Omental fat pad (tissue), 4 donors: ENCODE measurements at places on chromosomes 2 and 18.

- DNase-seq = no peak
Observed at GRCh38 chr2:176192351-176192750, 3.9 kb downstream of the HOXD1 start.

DNA sequence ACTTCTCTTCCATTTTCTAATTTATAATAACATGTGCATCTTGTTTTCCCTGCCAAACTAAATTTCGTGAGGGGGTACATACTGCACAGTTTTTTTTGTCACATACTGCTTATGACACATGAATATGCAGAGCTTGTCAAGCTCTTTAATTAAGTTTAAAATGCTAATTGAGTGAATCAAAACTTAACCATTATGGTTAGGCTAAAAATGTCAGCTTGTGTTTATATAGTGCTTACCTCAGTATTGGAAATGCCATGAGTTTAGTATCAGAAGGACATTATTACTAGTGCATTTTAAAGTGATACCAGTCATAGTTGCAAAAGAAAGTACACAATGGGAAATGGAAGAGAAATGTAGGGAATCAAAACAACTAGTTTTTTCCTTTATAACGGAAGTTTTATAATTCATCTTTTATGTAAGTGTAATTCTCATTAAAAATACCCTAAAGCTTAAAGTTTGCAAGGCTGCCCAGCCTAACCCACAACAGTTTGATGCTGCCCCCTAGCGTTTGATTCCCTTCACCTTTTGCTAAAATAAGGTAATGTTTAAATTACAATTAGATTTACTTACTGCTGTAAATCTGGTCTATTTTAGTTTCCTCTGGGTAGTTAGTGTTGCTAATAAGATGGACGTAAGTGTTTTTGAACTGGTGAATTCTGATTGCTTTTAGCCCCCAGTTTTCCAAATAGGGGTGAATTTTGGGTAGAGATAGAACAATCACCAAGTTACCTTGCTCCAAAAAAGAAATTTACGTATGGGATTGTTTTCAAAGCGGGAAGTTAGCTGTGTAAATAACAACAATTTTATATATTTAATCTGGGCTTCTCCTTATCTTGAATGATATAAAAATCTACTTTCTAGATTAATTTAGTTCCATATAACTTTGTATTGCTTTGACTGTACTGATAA lies 3.2 kb downstream of the SLC39A10 start:
- DNase-seq = peak; percentile 66

DNA sequence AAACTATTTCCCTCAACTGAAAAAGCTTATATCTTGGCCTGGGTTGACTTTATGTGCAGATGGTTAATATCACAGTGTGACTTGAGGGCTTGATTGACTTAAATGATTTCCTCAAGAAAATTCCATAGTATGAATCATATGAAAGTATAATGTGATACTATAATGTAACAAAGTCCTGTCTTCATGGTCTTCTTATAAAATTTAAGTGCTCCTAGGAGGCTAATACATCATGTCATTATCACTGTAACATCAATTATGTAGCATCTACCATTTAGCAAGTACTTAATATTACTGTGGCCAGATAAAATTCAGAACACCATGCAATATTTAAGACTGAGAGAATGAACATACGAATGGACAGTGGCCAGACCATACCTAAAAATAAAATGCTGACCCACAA lies 276.1 kb downstream of the RIT2 start:
- no peak for DNase-seq

DNA sequence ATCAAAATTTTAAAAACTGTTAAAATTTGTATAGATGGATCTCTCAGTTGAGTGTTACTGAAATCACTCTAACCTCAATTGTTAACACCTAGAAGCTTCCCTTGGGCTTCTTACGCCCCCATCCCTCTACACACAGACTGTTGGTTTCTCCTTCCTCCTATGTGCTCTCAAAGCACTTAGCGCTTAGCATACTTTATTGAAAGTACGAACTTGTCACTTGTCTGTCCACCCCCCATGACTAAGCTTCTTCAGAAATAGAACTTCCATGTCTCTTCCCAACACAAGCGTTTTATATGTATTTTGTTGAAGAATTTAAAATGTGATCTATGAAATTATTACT lies 441 bp downstream of the MPHOSPH10 start:
- DNase-seq = no peak

GRCh38 chr2:26349690-26350089 lies 3.1 kb upstream of the ADGRF3 start:
- no peak for DNase-seq

DNA sequence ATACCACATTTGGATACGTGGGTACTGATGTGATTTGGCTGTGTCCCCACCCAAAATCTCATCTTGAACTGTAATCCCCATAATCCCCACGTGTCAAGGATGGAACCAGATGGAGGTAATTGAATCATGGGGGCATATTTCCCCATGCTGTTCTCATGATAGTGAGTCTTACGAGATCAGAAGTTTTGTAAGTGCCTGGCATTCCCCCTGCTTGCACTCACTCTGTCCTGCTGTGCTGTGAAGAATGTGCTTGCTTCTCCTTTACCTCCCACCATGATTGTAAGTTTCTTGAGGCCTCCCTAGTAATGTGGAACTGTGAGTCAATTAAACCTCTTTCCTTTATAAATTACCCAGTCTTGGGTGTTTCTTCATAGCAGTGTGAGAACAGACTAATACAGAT lies 70.3 kb downstream of the CHST9 start:
- DNase-seq = no peak

DNA sequence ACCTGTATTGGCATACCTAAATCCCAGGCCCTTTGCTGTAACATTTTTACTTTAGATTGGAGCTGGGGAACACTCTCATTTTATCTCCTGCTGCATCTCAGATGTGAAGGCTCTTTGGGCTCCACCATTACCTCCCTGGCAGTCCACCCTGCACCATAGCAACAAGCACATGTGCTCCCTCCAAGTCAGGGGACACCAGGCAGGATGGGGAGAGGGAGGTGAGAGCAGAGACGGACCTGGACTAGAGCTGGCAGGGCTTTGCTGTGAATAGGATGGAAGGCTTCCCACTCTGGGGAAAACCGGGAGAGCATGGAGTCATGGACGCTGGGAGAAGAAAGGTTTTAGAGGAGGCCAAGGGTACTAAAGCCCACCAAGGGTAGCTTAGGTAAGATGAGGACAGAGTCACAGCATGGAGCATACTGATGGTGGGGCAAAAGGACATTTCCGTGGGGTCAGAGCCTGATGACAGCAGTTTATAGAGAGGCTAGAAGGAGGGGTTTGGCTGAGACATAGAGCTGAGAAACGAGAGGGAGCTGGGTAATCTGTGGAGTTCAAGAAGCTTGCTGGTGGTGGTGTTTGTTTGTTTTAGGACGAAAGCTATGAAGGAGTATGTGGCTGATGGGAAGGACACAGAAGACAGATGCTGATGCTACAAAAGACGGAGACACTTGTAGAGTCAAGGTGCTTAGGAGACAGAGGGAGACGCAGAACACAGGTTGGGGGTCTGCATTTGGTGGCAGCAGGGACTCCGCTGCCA lies 134.8 kb downstream of the COL6A3 start:
- no peak for DNase-seq

DNA sequence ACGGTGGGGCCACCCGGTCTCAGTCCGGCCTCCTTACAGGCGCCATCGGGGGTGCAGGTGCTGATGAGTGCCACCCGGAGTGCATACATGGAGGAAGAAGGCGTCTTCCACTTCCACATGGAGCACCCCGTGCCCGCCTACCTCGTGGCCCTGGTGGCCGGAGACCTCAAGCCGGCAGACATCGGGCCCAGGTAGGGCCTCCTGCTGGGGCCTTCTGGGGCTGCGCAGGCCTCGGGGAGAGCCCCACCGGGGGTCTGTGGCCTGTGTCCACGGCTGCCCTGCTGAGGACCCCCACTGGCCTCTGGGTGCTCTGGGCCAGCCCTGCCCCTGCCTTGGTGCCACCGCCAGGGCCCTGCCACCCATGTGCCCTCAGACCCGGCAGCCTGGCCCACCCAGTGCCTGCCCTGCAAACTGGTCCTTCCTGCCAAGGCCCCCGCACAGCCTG lies 4.8 kb downstream of the RNPEPL1 start:
- DNase-seq = no peak

GRCh38 chr18:51383711-51384110 lies 186.2 kb upstream of the MEX3C start:
- no peak for DNase-seq

DNA sequence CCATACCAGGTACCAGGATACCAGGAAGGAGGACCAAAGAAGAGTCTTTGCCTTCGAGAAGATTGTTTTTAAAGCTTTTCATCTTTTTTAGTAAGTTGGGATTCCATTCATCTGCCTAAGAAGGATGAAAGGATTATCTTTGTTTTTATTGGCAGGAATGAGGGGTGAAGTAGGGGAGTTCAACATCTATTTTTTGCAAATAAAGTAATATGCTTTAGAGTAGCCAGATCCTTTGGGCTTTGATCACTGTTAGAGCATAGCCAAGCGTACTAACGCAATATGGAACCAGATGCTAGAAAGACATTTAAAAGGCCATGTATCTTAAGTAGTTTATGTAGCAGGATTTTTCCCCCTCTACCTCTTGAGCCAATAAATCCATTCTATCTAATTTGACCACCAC lies 133.0 kb downstream of the PRPF40A start:
- no peak for DNase-seq

DNA sequence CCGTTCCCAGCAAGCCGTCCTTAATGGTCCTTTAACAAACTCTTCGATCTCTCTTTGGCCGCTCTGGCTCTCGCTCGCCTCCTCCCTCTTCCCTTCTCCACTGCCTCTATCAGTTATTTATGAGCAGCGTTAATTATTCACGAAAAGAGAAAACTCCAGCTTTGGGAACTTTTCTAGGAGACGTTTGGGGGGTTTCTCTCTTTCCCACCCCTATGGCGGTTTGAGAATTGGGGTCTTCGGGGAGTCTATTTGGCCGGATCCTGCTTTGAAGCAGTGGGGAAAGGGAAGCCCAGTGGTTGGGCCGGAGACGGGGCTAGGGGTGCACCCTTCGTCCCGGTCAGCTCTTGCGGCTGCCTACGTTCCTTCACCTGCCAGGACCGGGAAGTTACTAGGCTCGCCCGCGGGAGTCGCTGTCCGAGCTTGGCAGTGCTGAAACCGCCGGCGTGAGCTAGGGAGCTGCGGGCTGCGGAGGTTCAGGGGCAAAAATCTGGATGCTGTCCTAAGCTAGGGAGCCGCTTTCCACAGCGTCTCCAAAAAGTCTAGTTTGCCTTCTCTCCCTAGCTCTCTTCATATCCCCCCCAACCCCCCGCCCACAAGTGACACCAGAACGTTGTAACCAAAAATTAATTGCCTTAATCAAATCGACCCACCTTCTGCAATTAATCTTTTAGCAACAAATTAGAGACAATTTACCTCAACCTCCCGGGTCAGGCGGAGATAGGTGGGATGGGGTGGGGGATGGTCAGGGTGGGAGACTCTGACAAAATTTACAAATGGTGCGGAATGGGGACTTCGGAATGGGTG lies 8.9 kb upstream of the SKOR2 start:
- DNase-seq = no peak

DNA sequence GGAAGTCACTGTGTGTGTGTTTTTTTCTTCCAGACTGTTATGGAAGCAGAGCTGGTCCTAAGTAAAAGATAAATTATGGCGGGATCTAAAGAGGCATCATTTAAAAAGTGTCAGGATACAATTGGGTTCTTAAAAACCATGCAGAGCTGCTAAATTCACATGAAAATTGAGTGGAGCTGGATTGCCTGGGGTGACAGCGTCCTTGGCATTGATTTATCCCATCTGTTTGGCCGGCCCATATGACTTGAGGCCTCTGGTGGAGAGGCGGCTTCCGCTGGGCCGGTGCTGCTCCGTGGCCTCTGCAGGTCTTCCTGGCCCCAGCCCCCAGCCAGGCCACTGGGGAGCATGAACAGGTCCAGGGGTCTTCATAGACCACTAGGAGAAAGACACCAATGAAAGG lies 165.5 kb downstream of the GLI2 start:
- DNase-seq = no peak
